ENCODE measurements at places on chromosomes 1 and 21.

DNA sequence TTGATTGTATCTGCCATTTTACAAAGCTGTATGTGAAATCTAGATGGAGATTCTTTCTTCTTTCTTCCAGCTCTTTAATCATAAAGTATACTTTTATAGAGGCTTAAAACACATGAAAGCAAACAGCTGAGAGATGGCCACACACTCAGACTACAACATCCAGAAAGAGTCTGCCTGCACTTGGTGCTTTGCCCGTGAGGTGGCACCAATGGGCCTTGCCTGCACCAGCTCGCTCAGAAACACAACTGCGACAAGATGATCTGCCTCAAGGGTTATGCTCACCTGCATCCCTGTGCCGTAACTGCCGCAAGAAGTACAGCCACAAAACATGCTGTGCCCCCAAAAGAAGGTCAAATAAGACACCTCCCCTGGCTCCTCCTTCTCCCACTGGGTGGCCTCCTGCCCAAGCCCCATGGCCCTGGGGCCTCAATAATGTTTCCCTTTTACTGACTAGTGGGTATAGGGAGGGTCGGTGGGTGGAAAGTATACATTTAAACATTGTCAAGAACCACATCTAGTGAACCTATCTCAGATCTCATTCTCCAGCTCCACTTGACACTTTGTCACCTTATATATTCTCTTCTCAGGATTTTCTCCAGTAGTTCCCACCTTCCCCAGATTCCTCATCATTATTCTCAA is 66.7 kb upstream of the ANGPTL3 start:
- DNase-seq: peak; percentile 37

DNA sequence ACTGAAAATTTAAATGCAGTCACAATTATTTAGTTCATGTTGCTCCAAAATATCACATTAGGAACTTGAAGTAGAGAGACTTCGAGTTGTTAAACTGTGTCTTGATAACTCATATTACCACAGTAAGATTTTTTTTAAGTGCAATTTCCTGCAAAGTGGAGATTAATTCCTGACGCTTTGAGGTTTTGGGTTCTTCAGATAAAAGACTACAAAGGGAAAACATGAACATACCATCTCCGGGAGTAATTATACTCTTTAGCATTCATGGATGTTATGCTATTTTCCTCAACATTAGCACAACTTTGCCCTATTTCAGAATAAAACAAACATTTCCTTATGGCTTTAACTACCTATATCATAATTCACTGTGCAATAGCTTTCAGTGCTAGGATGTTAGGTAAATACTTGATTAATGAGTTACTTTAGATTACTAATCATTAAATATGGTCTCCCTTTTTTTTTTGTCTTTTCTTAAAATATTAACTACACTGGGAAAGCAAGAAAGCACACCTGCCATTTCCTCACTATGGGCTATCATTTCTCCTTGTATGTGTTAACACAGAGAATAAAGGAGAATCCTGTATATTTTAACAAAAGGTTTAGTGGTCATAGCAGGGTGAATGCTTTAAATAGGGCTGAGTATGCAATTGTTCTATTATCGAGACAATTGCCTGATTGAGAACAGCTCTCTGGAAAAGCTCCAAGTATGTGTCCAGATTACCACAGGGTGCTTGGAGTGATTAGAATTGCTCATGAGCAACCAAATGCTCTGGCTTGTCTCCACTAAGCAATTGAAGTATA is 252.5 kb upstream of the C1orf105 start:
- peak; percentile 92 for DNase-seq

- DNase-seq: no peak
These were observed 15.8 kb upstream of the TRIM45 start for GRCh38 chr1:117137281-117137855.

- DNase-seq: no peak
These were observed 878 bp downstream of the OR11L1 start for GRCh38 chr1:247840818-247841217.

GRCh38 chr1:100074604-100075395 is 57.9 kb downstream of the SASS6 start:
- peak; percentile 77 for DNase-seq

- DNase-seq: peak; percentile 12
These were observed 94.4 kb upstream of the TNFSF4 start for GRCh38 chr1:173301507-173301906.

- DNase-seq: no peak
These were observed 234.9 kb downstream of the RHOU start for GRCh38 chr1:228969953-228970800.

GRCh38 chr1:166905900-166906299 is 29.8 kb upstream of the TADA1 start:
- DNase-seq: no peak

Measured in A673 (cell line).